Psoas muscle (tissue), 8 donors: ENCODE measurements at places on chromosomes 2 and 18. TPM values are rescaled to one million over a fixed set of nuclear protein-coding genes. Genes with fewer than 3 reads are reported as not detected.

GRCh38 chr2:106032676-106033075 is 161.4 kb downstream of the UXS1 start:
- no peak for DNase-seq

Gene G6PC2
- not detected for polyA plus RNA-seq

DNA sequence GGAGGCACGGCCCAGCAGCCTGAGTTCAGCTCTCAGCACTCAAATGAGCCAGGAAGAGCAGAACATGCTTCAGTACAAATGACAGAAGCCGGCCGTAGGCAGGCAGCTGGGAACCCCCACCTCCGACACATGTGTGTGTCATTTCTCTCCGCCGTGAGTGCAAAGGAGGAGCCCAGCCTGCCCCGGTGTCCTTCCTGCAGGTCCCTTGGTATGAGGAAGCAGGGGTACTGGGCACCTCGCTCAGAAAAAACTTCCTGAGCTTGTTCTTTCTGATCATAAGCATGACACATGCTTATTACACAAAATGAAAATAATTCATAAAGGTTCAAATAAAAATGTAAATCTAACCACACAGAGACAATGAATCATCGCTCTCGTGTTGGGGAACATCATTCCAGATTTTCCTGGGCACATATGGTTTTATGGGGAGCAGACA is 35.3 kb downstream of the KCNF1 start:
- DNase-seq = no peak

DNA sequence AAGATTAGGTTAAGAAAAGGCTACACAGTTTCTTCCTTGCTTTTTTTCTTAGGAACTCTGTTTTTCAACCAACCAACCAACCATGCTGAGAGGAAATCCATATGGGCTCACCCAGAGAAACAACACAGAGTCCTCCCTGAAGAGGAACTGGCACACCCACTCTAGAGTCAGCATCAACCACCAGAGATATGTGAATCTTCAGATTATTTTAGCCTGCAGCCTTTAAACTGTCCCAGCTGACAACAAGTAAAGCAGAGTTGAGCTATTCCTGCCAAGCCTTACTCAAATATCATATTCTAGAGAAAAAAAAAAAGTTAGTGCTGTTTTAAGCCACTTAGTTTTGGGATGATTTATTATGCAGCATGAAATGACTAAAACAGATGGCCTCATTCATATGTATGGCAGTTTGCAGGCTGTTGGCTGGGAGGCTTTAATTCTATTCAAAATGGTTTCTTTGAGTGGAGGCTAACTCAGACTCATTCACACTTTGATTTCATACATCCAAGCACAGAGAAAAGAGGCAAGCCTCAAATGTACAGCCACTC is 1637.7 kb upstream of the LRRTM1 start:
- DNase-seq = no peak

- DNase-seq = no peak
Measured at GRCh38 chr2:38685116-38685735, 19.3 kb downstream of the GALM start.

Gene RGPD4
- polyA plus RNA-seq = not detected

Gene SGPP2
- 0.06 TPM for polyA plus RNA-seq

GRCh38 chr2:89841476-89841840 is 1150.0 kb downstream of the RPIA start:
- no peak for DNase-seq

- no peak for DNase-seq
Measured at GRCh38 chr2:69625078-69625795, 18.3 kb downstream of the AAK1 start.

- no peak for DNase-seq
Measured at GRCh38 chr2:240353086-240353798, 82.2 kb upstream of the GPC1 start.

Gene TACR1
- 0.13 TPM for polyA plus RNA-seq

DNA sequence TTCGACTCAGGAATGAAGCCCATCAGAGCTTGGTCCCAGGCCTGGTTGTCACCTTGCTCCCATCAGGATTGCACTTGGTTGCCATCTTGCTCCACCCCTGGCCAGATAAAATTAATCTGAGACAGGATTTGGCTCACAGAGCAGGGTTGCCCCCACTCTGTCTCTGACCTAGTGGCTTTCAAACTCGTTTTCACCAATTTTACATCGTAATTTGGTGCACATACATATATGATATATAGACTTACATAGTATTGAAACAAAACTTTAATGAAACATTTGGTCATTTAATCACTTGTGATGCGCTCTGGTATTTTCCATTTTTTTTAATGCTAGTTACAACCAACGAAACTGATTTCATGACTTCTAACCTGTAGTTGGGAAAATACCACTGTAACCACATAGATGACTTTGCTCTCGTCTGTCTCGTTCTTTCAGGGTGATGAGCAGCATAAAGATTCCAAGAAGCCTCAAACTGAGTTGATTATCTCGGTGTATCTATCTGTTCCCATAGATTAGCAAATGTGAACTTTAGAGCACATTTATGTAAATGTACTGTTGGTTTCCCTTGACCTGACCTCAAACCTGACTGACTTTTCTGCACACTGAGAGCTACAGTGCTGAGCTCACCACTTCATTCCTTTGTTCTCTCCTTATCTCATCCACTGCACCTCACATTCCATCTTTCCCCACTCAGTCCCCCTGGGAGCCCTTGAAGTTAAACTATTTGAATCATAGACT is 30.5 kb upstream of the PLB1 start:
- DNase-seq = no peak

DNA sequence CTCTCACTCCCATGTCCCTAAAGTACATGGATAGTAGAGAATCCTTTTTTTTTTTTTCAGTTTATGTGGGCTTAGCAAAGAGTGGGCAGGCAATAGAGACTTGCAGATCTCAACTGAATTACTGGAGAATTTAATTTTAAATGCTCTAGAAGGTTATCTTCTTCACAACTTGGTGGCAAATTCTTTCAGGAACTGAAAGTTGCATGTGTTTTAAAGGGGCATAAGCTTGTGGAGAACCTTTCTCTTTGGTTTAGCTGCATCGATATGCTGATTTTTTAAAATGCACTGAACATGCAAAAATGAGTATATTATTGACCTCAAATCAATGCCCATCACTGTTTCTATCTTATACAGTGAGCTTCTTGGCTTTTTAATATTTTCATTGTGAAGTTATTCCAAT is 24.9 kb upstream of the GALNT3 start:
- DNase-seq = no peak

DNA sequence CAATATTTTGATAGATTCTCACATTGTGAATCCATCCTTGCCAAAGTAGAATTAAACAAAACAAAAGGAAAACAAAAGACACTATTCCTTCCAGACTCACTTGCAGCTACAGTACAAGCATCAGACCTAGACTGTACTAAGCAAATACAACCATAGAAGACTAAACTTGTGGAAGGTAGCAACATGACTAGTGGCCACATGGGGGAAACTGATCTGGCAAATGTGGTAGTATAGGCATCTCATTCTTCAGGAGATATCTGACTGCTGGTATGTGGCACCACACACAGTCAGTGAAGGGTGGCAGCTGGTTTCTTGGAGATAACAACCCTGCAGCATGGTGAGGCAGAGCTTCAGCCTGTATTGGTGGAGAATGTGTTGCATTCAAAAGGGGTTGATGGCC is 81.0 kb upstream of the ACVR2A start:
- DNase-seq = no peak

GRCh38 chr2:196284866-196285557 is 113.6 kb upstream of the STK17B start:
- no peak for DNase-seq

Gene SLC9A4
- not detected for polyA plus RNA-seq

DNA sequence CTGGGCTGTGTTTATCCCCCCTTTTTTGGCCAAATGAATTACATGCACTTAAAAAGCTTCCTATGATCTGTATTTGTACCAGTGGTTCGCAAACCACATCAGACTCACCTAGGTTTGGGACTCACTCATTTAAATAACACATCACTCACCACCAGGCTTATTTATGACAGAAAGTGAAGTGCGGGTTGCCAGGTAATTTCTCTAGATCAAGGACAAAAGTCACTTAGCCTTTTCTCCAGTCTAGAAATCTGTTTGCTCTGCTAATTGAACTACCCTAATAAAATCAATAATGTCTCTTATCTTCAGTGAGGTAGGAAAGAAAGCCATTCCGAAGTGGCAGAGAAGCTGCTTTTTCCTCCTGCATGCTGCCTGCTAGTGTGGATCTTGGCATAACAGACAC is 88.1 kb upstream of the SLC8A1 start:
- DNase-seq = no peak

- DNase-seq = peak; percentile 85
Measured at GRCh38 chr2:109331896-109332848, 203.2 kb downstream of the SH3RF3 start.

- DNase-seq = no peak
Measured at GRCh38 chr2:176112375-176113302, 3.9 kb upstream of the HOXD10 start.

DNA sequence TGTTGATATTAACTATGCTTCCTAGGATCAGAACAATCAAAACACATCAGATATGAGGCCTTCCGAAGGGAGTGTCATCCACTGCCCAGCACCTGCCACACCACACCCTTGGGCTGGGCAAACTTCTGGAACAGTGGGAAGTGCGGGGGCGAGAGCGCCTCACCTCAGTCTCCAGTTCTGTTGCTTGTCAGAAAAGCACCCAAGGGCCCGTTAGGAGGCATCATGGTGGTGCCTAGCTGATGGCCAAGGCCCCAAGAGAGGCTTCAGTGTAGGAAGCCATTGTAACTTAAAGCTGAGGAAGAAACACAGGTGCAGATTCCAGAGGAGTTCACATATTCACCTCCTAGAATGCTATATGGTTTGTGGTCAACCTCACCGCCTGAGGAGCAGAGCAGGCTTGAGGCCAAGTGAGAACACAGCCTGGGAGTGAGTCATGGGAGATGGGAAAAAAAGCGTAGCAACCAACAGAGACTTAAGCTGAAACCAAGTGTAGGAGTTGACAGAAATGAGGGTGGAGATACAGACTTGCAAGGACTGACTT is 85.1 kb upstream of the ATL2 start:
- DNase-seq = no peak

DNA sequence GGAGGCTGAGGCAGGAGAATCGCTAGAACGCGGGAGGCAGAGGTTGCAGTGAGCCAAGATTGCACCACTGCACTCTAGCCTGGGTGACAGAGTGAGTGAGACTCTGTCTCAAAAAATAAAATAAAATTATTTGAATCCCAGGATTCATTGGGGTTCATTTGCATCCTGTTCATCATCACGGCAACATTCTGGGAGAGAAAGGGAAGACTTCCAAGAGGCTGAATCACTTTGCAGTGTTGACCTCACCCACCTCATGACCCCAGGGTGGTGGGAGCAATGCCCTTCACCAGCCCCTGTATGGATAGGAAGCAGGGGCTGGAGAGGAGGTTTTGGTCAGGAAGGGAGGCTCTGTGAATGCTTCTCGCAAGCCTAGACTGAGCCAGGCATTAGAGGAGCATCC is 195.6 kb downstream of the CTIF start:
- DNase-seq = no peak

- DNase-seq = no peak
Measured at GRCh38 chr18:6730416-6731221, 1.1 kb downstream of the ARHGAP28 start.

Gene SLC40A1
- polyA plus RNA-seq = 8.4 TPM

- no peak for DNase-seq
Measured at GRCh38 chr2:3447789-3448317, 68.4 kb downstream of the TRAPPC12 start.

Gene RFTN2
- polyA plus RNA-seq = 0.64 TPM

Gene C2orf66
- polyA plus RNA-seq = not detected

Gene NEDD4L
- 15.2 TPM for polyA plus RNA-seq

Gene GALNT5
- not detected for polyA plus RNA-seq

GRCh38 chr2:233974530-233975071 is 57.4 kb downstream of the TRPM8 start:
- peak; percentile 70 for DNase-seq

GRCh38 chr2:237488295-237488694 is 1.2 kb downstream of the MLPH start:
- no peak for DNase-seq

Gene IL36RN
- not detected for polyA plus RNA-seq

- DNase-seq = no peak
Measured at GRCh38 chr2:200603972-200604371, 18.2 kb downstream of the AOX1 start.

Gene MROH2A
- polyA plus RNA-seq = not detected

DNA sequence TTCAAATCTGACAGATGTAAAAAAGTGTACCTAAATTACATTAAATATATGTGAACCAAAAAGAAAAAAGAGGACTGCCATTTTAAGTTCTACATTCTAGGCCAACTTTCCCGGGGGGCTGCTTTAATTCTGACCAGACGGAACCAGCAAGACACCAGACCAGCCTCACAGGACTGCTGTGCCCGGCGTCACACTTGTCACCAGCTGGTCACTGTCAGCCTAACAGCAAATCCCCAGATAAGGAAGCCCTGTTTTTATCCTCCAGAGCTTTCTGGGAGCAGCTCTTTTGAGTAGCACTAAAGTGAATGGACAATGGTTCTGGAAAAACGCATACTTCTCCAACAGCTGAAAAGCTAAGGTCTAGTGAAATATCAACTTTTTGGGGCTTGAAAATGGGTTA is 35.6 kb downstream of the CYB5A start:
- DNase-seq = no peak

DNA sequence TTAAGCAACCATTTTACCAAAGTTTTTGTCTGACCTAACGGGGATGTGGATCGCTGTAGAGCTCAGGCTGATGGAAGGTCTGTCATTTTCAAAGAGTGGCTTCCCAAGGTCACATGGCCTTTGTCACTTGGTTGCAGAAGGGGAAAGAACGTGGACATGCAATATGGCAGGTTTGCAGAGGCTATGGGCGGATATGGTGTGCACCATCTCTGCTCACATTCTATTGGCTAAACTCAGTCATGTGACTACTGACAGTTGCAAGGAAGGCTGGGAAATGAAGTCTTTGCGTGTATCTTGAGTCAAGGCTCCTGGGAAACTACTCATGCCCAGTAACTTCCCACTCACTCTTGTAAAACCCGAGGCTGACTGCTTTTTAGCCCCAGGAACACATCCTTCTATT is 96.8 kb downstream of the ST6GAL2 start:
- DNase-seq = no peak

- no peak for DNase-seq
Measured at GRCh38 chr2:188607501-188607900, 315.8 kb downstream of the GULP1 start.

- DNase-seq = no peak
Measured at GRCh38 chr18:6659963-6660725, 69.4 kb upstream of the ARHGAP28 start.

GRCh38 chr18:58579561-58580047 is 49.3 kb downstream of the ALPK2 start:
- DNase-seq = peak; percentile 64

Gene GPR17
- 0.14 TPM for polyA plus RNA-seq

GRCh38 chr2:126913881-126914615 is 15.4 kb downstream of the TEX51 start:
- no peak for DNase-seq

GRCh38 chr2:127887082-127887775 is 1.5 kb upstream of the AMMECR1L start:
- DNase-seq = no peak
